Tracheal epithelial cell (primary cell): ENCODE measurements at places on chromosomes 3 and 15. TPM values are rescaled to one million over a fixed set of nuclear protein-coding genes. Genes with fewer than 3 reads are reported as not detected.

P2RY1 gene
- total RNA-seq: 5.1 and 21.1 TPM in 2 replicates

SLC9A9 gene
- total RNA-seq: 3.0 and 3.1 TPM in 2 replicates

MNS1 gene
- total RNA-seq: 0.21 and 0.48 TPM in 2 replicates

NUP210 gene
- 0.21 and 2.9 TPM in 2 replicates for total RNA-seq

ANKRD63 gene
- not detected in 2 replicates for total RNA-seq

SERINC4 gene
- not detected in 2 replicates for total RNA-seq
